Thoracic aorta (tissue), 2 donors: ENCODE measurements at places on chromosomes 2 and 18.

GRCh38 chr18:6569813-6570212 is 155.1 kb upstream of the L3MBTL4 start:
- no peaks in the 10 kb centered on the region for H3K36me3 ChIP-seq
- H3K27ac ChIP-seq: no peak overlapping the region
- no peak for DNase-seq
- H3K4me1 ChIP-seq: no peaks in the 10 kb centered on the region
- H3K4me3 ChIP-seq: no peak overlapping the region

GRCh38 chr2:182208421-182208820 is 218.4 kb downstream of the PDE1A start:
- H3K27ac ChIP-seq: no peak overlapping the region
- DNase-seq: no peak
- peaks cover 4% of the 10 kb centered on the region for H3K36me3 ChIP-seq
- no peaks in the 10 kb centered on the region for H3K4me1 ChIP-seq
- no peak overlapping the region for H3K4me3 ChIP-seq
- H3K27me3 ChIP-seq: no peaks in the 10 kb centered on the region

- H3K27ac ChIP-seq: no peak overlapping the region
- H3K4me3 ChIP-seq: no peak overlapping the region
- no peak for DNase-seq
- no peaks in the 10 kb centered on the region for H3K27me3 ChIP-seq
- no peaks in the 10 kb centered on the region for H3K36me3 ChIP-seq
Observed at GRCh38 chr2:66185497-66186054, 249.3 kb upstream of the MEIS1 start.

DNA sequence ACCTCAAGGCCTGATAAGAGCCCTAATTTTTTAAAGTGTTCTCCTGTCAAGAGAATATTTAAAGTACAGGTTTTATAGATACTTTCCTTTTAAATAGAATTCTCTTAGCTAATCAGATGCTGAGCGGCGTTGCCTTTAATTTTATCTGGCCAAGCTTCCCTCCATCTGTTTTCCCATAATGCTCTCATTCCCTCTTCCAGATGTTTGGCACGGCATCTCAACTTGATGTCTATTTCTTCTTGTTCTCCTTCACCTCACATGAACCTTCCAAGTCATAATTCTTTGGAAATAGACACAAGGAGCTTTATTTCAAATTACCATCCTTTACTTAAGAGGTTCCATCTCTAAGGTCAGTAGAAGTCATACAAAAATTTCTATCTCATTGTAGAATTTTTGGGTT is 76.1 kb upstream of the CPO start:
- no peaks in the 10 kb centered on the region for H3K27me3 ChIP-seq
- no peak overlapping the region for H3K27ac ChIP-seq
- H3K36me3 ChIP-seq: no peaks in the 10 kb centered on the region
- no peak overlapping the region for H3K4me3 ChIP-seq
- H3K4me1 ChIP-seq: no peaks in the 10 kb centered on the region

DNA sequence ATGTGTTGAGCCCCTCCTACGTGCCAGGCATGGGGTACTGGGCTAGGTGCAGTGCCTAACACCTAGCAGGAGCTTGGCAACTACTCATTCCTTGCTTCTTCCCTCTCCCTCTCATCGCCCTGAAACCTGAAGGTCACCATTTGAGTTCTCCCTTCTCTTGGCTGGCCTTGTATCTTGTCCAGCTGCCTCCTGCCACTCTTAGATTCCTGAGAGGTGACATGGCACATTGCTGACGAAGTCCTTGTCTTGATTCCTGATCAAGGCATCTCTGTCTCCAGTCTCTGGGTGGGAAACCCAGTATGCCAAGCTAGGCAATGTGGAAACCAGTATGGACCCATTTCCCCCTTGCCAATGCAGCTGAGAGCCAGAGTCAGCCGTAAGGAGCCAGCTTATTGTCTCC is 9.0 kb upstream of the EFR3B start:
- no peak overlapping the region for H3K27ac ChIP-seq
- no peaks in the 10 kb centered on the region for H3K27me3 ChIP-seq
- H3K36me3 ChIP-seq: no peaks in the 10 kb centered on the region
- H3K4me3 ChIP-seq: no peak overlapping the region

DNA sequence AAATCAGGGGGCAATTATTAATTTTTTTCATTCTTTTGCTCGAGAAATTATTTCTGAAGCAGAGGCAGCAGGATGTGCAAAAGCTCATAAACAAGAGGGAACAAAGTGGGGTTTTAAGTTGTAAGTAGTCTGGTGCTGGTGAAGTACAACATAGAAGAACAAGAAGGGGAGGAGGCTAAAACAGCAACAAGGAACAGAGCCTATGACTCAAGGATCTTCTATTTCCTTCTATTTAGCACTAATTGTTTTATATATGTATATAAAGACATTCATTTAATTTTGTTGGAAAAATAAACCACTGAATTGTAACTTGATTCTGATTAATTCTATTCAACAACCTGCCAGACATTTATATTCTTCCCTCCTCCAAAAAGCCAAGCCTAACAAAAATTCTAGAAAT is 35.0 kb downstream of the YES1 start:
- no peaks in the 10 kb centered on the region for H3K27me3 ChIP-seq
- DNase-seq: no peak
- no peaks in the 10 kb centered on the region for H3K36me3 ChIP-seq
- H3K4me1 ChIP-seq: no peaks in the 10 kb centered on the region

GRCh38 chr2:120559401-120559800 is 176.3 kb upstream of the GLI2 start:
- no peaks in the 10 kb centered on the region for H3K4me1 ChIP-seq
- no peaks in the 10 kb centered on the region for H3K36me3 ChIP-seq
- DNase-seq: no peak
- H3K27me3 ChIP-seq: no peaks in the 10 kb centered on the region

DNA sequence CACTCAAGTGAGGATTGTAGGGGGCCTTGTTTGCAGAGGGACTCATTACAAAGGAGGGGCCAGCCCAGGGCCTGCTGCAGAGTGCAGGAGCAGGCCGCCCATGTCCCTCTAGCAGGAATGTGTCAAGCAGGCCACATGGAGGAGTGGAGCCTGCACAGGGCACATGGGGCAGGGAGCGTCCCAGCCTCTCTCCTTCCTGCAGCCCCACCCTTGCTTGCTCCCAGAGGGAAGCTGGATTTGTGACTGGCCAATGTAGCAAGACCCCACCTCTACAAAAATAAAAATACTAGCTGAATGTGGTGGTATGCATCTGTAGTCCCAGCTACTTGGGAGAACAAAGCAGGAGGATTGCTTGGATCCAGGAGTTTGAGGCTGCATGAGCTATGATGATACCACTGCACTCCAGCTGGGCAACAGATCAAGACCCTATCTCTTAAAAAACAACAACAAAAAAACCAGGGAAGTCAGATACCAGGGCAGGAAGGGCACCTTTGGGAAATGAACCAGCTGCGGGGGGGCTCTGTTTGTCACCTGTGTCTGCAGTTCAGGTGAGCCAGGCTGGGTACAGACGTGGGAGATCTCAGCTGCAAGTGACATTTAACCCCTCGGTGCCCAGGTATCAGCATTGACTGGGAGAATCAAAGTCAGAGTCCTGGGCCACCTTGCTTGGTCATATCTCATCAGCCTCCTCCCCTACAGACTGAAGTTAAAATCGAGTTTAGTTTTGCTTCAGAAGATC is 27.7 kb downstream of the IMPA2 start:
- peaks cover under 1% of the 10 kb centered on the region for H3K36me3 ChIP-seq
- no peak for DNase-seq
- H3K4me3 ChIP-seq: no peak overlapping the region
- H3K27ac ChIP-seq: no peak overlapping the region
- H3K27me3 ChIP-seq: no peaks in the 10 kb centered on the region
